ENCODE measurements at places on chromosomes 3 and 15.

DNA sequence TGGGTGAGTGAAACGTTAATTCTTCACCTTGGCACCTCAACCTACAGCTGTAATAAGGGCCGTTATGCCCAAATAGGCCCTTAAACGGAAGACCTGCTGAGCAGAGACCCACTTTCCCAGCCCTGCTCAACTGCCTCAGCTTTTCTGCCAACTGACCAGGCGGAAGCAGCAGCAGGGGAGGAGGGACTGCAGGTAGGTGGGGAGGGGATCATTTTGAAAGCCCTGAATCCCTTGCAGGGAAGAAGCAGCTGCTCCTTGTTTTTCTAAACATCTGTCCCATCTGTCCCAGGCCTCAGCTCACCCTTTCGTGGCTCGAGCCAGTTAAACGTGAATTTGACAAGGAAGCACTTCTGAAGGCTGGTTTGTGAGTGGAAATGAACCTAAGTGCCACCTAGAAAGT lies 978 bp upstream of the CMC1 start:
- no peak for DNase-seq

DNA sequence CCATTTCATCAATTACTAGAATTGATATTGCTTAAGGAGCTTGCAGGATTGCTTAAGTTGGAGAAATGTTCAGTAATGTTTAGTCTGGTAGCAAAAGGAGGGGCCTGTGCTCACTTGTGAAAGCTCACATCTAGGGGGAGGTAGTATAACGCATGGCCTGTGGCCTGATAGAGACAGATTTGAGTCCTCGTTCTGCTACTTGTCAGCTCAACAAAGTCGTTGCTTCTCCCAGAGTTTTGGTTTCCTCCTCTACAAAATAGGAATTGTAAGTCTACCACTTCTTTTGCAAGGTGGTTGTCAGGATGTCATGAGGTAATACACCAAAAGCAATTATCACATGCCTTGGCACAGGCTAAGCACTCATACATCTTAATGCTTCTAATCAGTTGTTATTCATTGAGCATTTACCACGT lies 1.3 kb downstream of the ST3GAL6 start:
- no peak for DNase-seq

- no peak for DNase-seq
These were observed 74.1 kb upstream of the GOLGA8B start for GRCh38 chr15:34657469-34658127.

DNA sequence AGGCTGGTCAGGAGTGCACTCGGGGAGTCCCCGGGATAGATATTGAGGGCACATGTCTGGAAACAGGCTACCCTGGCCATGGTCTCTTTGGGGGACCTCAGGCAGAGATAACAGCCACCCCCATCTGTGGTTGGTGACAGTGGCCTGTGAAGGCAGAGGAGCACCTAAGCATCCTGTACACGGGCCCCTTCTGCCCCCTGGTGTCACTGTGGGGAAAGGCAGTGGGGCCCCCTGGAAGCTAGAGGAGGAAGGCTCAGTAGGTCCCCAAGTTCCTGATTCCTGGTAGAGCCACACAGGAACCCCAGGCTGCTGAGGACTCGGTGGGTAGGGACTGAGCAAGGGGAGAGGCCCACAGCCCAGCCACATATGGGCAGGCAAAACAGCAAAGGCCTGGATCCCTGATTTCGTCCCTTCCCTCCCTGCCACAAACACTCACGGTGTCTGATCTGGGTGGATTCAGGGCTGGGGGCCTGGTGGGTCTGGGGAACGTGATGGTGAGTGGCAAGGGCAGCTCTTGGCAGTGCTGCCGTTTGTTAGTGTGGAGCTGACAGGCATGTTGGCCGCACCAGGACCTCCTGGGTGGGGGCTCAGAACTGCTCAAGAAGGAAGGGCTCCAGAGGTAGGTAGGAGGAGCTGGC lies 14.1 kb upstream of the CXCR6 start:
- peak; percentile 38 for DNase-seq

- no peak for DNase-seq
These were observed 219.7 kb downstream of the FHIT start for GRCh38 chr3:61031503-61031902.

- DNase-seq, result no peak
These were observed 225.4 kb downstream of the CTNNB1 start for GRCh38 chr3:41424543-41425300.

DNA sequence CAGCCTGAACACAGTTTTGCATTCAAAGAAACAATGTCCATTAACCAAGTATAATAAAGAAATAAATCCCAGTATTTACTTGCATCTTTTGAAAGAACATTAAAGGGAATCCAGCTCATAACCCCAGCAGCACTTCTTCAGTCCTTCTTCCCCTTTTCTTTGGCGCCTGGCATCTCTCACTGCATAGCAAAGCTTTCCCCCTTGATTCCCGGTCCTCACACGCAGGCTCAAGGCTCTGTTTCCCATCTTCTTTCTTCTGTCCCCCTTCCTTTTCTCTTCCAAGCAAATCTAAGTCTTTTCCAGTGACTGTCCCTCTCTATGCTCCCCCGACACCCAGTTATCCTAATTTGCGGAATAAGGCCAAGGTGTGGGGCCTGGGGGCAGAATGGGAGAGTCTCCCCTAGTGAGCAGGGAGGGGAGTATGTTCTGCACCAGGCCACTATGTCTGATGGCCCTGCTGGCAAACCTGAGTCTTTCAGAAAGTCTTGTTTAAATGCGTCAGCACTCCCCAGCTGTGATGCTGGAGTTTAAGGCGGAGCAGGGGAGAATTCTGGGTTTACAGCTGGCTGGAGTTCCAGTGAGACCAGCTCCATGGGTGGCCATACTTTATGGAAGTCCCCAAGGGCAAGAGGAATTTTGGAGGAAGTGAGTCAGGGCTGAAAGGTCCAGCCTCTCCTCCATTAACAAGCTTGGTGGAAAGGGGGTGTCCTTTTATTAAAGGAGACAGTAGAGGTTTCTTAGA lies 42.1 kb downstream of the GOLGA6A start:
- DNase-seq, result no peak

- DNase-seq, result no peak
These were observed 5.3 kb downstream of the BHLHE40 start for GRCh38 chr3:4984511-4984864.

DNA sequence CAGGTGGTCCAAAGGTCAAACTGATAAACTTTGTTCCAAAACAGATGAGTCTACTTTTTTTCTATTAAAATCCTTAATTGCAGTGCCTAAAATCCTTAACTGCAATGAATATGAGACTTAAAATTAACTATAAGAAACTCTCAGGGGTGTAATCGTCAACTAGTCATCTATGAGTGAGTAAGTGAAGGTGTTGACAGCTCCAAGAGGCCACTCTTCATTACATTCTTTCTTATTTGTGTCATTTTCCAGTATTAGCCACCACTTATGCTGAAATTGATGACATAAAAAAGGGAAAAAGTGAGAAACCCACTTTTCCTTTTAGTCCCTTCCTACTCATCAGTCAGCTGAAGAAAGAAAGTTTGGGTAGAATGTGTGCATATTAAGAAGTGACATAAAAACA lies 12.6 kb upstream of the NPAP1 start:
- DNase-seq, result no peak

DNA sequence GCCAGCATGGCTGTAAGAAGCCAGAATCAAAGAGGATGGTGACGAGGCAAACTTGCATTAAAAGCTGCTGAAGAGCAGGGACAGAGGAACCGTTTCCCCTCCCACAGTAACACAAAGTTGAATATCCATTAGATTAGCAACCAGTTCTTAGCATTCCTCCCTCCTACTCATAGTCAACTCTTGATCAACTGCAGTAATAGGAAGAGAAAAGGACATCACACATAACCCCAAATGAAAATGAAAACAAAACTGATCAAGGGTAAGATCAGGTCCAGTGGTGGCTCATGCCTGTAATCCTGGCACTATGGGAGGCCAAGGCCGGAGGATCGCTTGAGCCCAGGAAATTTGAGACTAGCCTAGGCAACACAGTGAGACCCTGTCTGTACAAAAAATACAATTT lies 165.2 kb downstream of the GREM1 start:
- DNase-seq, result no peak

- no peak for DNase-seq
These were observed 8.3 kb downstream of the BCL6 start for GRCh38 chr3:187737006-187737367.

- DNase-seq, result no peak
These were observed 22.8 kb downstream of the TMEM43 start for GRCh38 chr3:14147617-14148016.

- DNase-seq, result no peak
These were observed 42.0 kb upstream of the FAM98B start for GRCh38 chr15:38411902-38412301.

GRCh38 chr3:156554515-156554841 lies 439 bp downstream of the SSR3 start:
- no peak for DNase-seq

GRCh38 chr3:111496894-111497559 lies 45.0 kb upstream of the CD96 start:
- DNase-seq, result no peak

DNA sequence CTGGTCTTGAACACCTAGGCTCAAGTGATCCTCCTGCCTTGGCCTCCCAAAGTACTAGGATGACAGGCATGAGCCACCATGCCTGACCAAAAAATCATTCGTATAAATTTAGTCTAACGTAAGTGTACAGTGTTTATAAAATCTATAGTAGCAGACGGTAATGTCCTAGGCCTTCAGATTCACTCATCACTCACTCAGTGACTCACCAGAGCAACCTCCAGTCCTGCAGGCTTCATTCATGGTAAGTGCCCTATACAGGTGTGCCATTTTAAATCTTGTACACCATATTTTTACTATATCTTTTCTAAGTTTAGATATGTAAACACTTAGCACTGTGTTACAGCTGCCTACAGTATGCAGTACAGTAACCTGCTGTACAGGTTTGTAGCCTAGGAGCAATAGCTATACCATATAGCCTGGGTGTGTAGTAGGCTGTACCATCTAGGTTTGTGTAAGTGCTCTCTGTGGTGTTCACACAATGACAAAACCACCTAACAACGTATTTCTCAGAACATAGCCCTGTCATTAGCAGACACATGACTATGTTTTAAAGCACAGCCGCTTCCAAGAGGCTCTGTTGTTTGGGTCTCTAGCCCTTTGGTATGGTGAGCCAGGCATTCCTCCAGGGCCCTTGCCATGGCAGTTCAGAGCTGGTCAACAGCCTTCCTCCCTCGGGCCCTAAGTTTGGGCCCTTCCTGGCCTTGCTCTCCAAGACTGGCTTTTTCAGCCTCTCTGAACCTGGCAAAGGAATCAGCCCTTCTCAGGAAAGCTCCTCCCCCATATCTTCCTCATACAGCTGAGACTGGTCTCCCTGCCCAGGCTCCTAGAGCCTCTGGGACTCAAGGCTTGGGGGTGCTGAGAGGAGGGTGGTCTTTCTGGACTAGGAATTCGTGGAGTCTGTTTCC lies 1.9 kb upstream of the CCDC9B start:
- no peak for DNase-seq

GRCh38 chr3:158827773-158828172 lies 25.9 kb downstream of the MFSD1 start:
- DNase-seq, result no peak

DNA sequence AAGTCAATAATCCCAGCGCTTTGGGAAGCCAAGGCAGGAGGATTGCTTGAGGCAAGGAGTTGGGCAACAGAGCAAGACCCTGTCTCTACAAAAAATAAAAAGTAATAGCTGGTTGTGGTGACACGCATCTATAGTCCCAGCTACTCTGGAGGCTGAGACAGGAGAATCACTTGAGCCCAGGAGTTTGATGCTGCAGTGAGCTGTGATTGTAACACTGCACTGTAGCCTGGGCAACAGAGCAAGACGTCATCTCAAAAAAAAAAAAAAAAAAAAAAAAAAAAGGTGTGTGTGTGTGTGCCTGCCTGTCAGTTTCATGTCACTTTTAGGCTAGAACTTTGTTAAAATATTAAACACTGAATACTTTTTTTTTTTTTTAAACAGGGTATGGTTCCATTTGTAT lies 28.4 kb downstream of the DNAJC19 start:
- DNase-seq, result no peak

DNA sequence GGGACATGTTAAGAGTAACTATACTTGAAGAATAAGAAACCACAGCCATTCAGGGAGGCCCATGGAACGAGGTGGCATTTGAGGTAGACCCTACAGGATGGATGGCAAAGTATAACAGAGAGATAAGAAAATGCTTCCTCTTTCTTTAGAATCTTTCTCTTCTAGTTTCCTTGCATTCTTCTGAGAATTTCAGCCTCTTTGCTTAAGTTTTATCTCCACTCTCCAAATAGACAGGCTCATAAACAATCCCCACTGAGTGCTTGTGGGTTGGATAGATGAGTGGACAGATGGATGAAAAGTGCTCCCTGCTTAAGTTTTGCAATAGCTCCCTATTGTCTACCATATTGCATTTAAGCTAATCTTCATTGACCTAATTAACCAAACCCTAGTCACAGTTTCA lies 103.7 kb downstream of the MEX3B start:
- no peak for DNase-seq

GRCh38 chr3:100260081-100260684 lies 609 bp upstream of the TBC1D23 start:
- DNase-seq, result no peak

DNA sequence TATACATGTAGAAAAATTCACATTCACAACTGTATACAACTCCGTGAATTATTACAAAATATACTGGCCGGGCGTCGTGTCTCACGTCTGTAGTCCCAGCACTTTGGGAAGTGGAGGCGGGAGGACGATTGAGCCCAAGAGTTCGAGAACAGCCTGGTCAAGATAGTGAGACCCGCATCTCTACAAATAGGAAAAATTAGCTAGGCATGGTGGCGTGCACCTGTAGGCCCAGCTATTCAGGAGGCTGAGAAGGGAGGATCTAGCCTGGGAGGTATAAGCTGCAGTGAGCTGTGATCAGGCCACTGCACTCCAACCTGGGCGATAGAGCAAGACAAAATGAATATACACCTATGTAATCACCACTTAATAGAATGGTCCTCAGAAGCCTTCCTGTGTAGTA lies 1.3 kb downstream of the RAD51 start:
- DNase-seq, result no peak

GRCh38 chr3:136366289-136366688 lies 116.1 kb downstream of the PCCB start:
- no peak for DNase-seq

- DNase-seq, result no peak
These were observed 26.2 kb downstream of the ARPP21 start for GRCh38 chr3:35665390-35666055.

GRCh38 chr3:17077606-17078005 lies 192.9 kb downstream of the PLCL2 start:
- DNase-seq, result no peak

GRCh38 chr15:61227269-61227949 lies 1.7 kb downstream of the RORA start:
- DNase-seq, result no peak

DNA sequence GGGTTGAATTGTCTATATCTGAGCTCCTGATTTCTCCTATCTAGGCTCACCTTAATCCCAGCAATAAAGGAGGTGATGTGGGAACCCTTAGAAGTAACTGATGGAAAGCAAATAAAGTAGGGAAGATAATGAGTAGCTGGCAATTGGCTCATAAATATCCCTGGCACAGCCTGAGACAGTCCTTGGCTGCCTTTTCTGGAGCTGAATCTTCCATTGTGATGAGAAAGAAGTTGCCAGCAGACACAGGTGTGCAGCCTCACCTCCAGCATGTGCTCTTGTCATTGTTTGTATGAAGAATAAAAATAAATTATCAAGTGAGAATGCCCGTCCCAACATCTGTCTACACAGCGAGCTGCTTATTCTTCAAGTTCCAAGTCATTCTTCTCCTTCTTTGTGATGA lies 53.2 kb upstream of the RASGRP1 start:
- no peak for DNase-seq

- DNase-seq, result peak; percentile 35
These were observed 10.8 kb downstream of the FOXL2 start for GRCh38 chr3:138935863-138936740.

GRCh38 chr3:162884373-162884772 lies 1387.8 kb downstream of the OTOL1 start:
- DNase-seq, result no peak

GRCh38 chr15:93523481-93523880 lies 434.5 kb upstream of the RGMA start:
- no peak for DNase-seq
